ENCODE measurements at places on chromosomes 4 and X. TPM values are rescaled to one million over a fixed set of nuclear protein-coding genes. Genes with fewer than 3 reads are reported as not detected.

The ZDHHC15 gene
- 1.8 TPM for total RNA-seq

The HTN3 gene
- not detected for total RNA-seq

The TMEM47 gene
- total RNA-seq = 24.8 TPM

The CFAP47 gene
- 4.1 TPM for total RNA-seq

The STAP1 gene
- 3.4 TPM for total RNA-seq

The SHROOM2 gene
- total RNA-seq = 9.3 TPM

The MGAT4D gene
- not detected for total RNA-seq

The PRRG3 gene
- 1.1 TPM for total RNA-seq

The USP26 gene
- not detected for total RNA-seq

The KCND1 gene
- 1.8 TPM for total RNA-seq

The DCAF4L1 gene
- total RNA-seq = 0.53 TPM

The DUX4 gene
- not detected for total RNA-seq

The HSD17B13 gene
- total RNA-seq = 4.2 TPM

The TCP11X2 gene
- total RNA-seq = 0.27 TPM

The NHS gene
- total RNA-seq = 2.7 TPM

The PF4V1 gene
- not detected for total RNA-seq

The MAGED4 gene
- 3.2 TPM for total RNA-seq

The BTK gene
- 62.8 TPM for total RNA-seq
